ENCODE measurements at places on chromosomes 6 and 20. TPM values are rescaled to one million over a fixed set of nuclear protein-coding genes. Genes with fewer than 3 reads are reported as not detected.
A peak's percentile ranks its signal among the peaks of the same experiment; 100 is the strongest.

DNA sequence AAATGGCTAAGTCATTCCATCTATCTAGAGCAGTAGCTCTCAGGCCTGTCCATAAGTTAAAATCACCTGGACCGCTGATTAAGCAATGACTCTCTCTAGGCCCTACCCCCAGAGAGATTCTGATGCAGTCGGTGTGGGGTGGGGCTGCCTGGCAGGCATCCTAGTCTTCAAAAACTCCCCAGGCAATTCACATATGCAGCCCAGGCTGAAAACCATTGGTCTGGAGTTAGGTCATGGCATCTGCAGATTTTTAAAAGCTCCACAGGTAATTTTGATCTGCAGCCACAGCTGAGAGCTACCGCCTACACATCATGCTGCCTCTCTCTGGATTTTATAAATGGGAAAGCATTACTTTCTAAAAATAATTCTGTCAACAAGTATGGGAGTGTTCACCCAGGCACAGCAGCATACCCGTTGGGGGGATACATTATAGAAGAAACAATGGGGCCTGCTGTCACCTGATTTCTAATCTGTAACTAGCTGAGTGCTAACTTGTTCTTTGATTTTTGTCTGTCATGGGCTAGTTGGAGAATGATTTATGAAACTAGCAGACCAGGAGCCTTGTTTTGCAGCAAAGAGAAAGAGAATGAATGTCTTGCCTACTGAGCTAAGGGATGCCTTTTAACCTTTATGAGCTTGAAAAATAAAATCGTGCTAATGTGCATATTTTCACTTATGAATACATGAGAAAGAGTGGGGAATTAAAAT lies 44.1 kb upstream of the ATXN1 start:
- H3K36me3 ChIP-seq, result no peaks in the 10 kb centered on the region
- H3K27me3 ChIP-seq, result no peaks in the 10 kb centered on the region
- H3K27ac ChIP-seq, result no peak overlapping the region
- DNase-seq, result no peak
- no peak overlapping the region for H3K4me3 ChIP-seq

- no peaks in the 10 kb centered on the region for H3K36me3 ChIP-seq
- no peak overlapping the region for H3K27ac ChIP-seq
- no peak for DNase-seq
- H3K4me1 ChIP-seq, result no peaks in the 10 kb centered on the region
- H3K4me3 ChIP-seq, result no peak overlapping the region
- no peaks in the 10 kb centered on the region for H3K27me3 ChIP-seq
Observed at GRCh38 chr6:142246960-142247359, 54.8 kb upstream of the ADGRG6 start.

- H3K27ac ChIP-seq, result no peak overlapping the region
- H3K36me3 ChIP-seq, result no peaks in the 10 kb centered on the region
- DNase-seq, result no peak
- no peak overlapping the region for H3K4me3 ChIP-seq
- no peaks in the 10 kb centered on the region for H3K27me3 ChIP-seq
Observed at GRCh38 chr6:100194535-100194934, 200.5 kb upstream of the MCHR2 start.

ADAM33 gene
- 23.3 TPM for polyA plus RNA-seq

GRCh38 chr6:109313139-109313538 lies 69.1 kb downstream of the CD164 start:
- no peak overlapping the region for H3K4me3 ChIP-seq
- DNase-seq, result no peak
- H3K4me1 ChIP-seq, result no peaks in the 10 kb centered on the region
- no peaks in the 10 kb centered on the region for H3K27me3 ChIP-seq
- no peak overlapping the region for H3K27ac ChIP-seq

LY86 gene
- 2.4 TPM for polyA plus RNA-seq

- H3K4me1 ChIP-seq, result peaks cover 6% of the 10 kb centered on the region
- peak; percentile 90 for DNase-seq
- peak within 1 kb of the TSS; percentile 82 for H3K27ac ChIP-seq
- no peaks in the 10 kb centered on the region for H3K27me3 ChIP-seq
- H3K4me3 ChIP-seq, result peak within 1 kb of the TSS; percentile 56
Observed at GRCh38 chr6:149863698-149864577, at the start of gene LRP11. Gene LRP11, minus strand, starts transcription at chr6:149864359. Its CDS starts 339 bp downstream, at chr6:149864020.

SRC gene
- 17.0 TPM for polyA plus RNA-seq

DNA sequence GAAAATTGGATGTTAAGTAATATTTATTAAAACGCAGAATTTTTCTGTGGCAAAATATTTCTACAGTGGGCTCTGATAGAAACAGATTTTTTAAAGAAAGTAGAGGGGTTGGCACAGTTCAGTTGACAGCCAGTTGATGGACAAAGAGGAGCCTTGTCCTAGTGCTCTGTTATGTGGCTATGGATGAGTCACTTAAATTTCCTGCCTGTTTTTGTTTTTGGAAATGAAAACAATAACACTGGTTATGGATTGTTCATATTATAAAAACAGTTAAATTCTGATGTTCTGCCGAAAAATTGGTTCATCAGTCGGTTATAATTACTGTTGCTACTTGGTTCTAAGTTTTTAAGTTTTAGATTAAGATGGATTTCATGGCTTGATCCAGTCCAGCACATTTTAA lies 42.8 kb downstream of the MYO6 start:
- H3K27me3 ChIP-seq, result no peaks in the 10 kb centered on the region
- no peak overlapping the region for H3K4me3 ChIP-seq
- DNase-seq, result no peak
- H3K4me1 ChIP-seq, result no peaks in the 10 kb centered on the region

GRCh38 chr6:37882724-37883413 lies 63.3 kb downstream of the ZFAND3 start:
- no peak for DNase-seq
- H3K27me3 ChIP-seq, result no peaks in the 10 kb centered on the region
- H3K27ac ChIP-seq, result no peak overlapping the region
- H3K4me3 ChIP-seq, result no peak overlapping the region
- no peaks in the 10 kb centered on the region for H3K36me3 ChIP-seq

HRH3 gene
- not detected for polyA plus RNA-seq

DNA sequence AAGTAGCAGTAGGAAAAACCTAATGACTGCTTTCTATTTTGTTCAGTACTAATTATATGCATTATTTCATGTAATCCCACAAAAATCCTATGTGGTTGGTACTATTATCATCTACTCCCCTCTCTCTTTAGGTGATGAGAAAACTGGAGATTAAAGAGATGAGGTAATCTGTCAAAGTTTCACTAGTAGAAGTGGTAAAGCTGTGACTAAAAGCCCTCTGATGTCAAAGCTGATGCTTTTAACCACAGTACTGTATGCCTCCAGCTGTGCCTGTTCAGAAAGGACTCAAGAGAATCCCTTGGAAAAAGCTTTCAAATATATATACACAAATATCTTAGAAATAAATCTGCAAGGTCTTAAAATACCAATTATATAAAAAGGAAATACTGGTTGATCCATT lies 38.0 kb downstream of the PHIP start:
- H3K4me3 ChIP-seq, result no peak overlapping the region
- no peak for DNase-seq
- no peaks in the 10 kb centered on the region for H3K36me3 ChIP-seq
- H3K27ac ChIP-seq, result no peak overlapping the region

GRCh38 chr20:43583133-43583864 lies 7.4 kb upstream of the IFT52 start:
- H3K27me3 ChIP-seq, result no peaks in the 10 kb centered on the region
- no peak overlapping the region for H3K4me3 ChIP-seq
- H3K4me1 ChIP-seq, result no peaks in the 10 kb centered on the region
- H3K27ac ChIP-seq, result no peak overlapping the region
- DNase-seq, result no peak
- no peaks in the 10 kb centered on the region for H3K36me3 ChIP-seq

DNA sequence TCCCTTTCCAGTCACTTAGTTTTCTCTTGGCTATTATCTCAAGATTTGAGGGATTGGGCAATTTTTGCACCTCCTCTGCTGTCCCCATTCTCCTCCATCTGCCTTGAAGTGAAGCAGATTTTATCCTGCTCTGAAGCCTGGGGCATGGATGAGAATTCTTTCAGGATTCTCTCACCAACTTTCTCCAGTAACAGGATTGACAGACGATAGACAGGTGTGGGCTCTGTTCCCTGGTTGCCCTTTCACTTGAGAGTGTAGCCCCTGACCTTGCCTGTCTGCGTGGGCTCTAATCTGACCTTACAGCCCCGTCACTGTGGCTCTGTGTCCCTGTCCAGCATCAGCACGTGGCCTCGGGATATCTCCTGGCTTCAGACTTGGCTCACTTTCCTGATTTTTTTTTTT lies 27.1 kb downstream of the CDYL start:
- peaks cover 15% of the 10 kb centered on the region for H3K4me1 ChIP-seq
- H3K36me3 ChIP-seq, result no peaks in the 10 kb centered on the region
- no peak for DNase-seq

- no peak overlapping the region for H3K27ac ChIP-seq
- H3K4me3 ChIP-seq, result no peak overlapping the region
- no peaks in the 10 kb centered on the region for H3K36me3 ChIP-seq
- no peaks in the 10 kb centered on the region for H3K27me3 ChIP-seq
Observed at GRCh38 chr6:111541026-111541681, 58.1 kb upstream of the REV3L start.

DNA sequence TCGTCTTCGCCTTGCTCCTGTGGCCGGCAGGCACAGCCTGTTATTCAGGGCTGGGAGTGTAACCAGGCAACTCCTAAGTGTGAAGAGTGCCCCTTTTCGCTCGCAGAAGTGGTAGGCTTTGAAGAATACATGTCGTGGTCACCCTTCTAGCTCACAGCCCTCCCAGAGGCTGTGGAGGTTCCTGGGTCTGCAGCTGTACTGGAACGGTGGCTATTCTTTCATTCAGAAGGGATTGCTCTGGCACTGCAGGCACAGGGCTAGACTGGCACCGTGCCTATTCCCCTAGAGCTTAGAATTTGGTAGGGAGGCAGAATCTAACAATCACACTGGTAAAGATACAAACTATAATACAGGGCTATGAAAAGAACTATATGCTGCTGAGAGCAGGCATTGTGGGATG lies 1.1 kb upstream of the SRSF12 start:
- H3K4me1 ChIP-seq, result peaks cover 5% of the 10 kb centered on the region
- no peak overlapping the region for H3K4me3 ChIP-seq
- DNase-seq, result no peak
- H3K27ac ChIP-seq, result no peak overlapping the region
- H3K27me3 ChIP-seq, result no peaks in the 10 kb centered on the region

- H3K4me3 ChIP-seq, result no peak overlapping the region
- H3K27ac ChIP-seq, result no peak overlapping the region
- H3K4me1 ChIP-seq, result no peaks in the 10 kb centered on the region
- H3K36me3 ChIP-seq, result no peaks in the 10 kb centered on the region
- no peaks in the 10 kb centered on the region for H3K27me3 ChIP-seq
Observed at GRCh38 chr6:167993831-167994230, 3.6 kb upstream of the KIF25 start.

GRCh38 chr20:42155586-42155985 lies 537.4 kb upstream of the CHD6 start:
- no peaks in the 10 kb centered on the region for H3K36me3 ChIP-seq
- H3K27me3 ChIP-seq, result no peaks in the 10 kb centered on the region
- DNase-seq, result no peak

OR14J1 gene
- not detected for polyA plus RNA-seq

DNA sequence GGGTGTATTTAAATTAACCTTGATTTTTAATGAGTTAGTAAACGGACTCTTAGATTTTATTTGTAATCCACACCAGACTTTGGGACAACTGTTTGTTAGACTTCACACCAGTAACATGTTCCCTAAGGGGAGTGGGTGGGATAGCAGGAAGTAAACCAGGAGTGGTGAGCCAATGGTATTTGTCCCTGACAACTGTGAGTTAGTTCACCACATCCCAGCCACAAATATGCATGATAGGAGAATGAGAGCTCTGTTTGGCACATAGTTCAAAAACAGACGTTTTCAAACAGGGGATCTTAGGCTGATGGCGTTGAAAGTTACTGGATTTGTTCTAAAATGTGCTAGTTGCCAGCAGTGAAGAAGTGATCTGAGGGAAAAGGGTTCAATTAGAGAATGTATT lies 18.7 kb upstream of the COL10A1 start:
- H3K27me3 ChIP-seq, result no peaks in the 10 kb centered on the region
- no peak overlapping the region for H3K4me3 ChIP-seq
- no peak for DNase-seq
- H3K27ac ChIP-seq, result no peak overlapping the region
- no peaks in the 10 kb centered on the region for H3K36me3 ChIP-seq
- H3K4me1 ChIP-seq, result peaks cover 3% of the 10 kb centered on the region

DNA sequence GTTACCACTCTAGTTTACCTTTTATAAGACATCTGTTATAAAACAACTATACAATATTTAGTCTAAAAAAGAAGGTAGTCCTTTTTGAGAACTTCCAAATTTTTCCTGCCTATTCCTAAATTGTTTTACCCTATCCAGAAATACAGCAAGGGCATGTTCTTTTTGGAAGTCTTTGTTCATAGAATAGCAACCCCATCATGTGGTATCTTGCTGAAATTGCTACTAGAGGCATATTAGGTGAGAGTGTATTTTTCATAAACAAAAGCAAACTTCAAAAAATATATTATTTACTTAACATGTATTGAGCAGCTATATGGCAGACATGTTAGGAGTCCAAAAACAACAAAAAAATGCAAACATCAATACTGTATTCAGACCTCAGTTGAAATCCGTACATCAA lies 371.8 kb upstream of the NRSN1 start:
- no peaks in the 10 kb centered on the region for H3K36me3 ChIP-seq
- H3K27ac ChIP-seq, result no peak overlapping the region
- no peaks in the 10 kb centered on the region for H3K27me3 ChIP-seq

NANP gene
- 3.7 TPM for polyA plus RNA-seq

GRCh38 chr20:61055180-61056010 lies 196.7 kb upstream of the CDH4 start:
- H3K4me1 ChIP-seq, result no peaks in the 10 kb centered on the region
- H3K27me3 ChIP-seq, result no peaks in the 10 kb centered on the region
- H3K4me3 ChIP-seq, result no peak overlapping the region
- no peak for DNase-seq

EYS gene
- polyA plus RNA-seq, result 0.01 TPM
